ENCODE measurements at places on chromosomes 5 and 9. TPM values are rescaled to one million over a fixed set of nuclear protein-coding genes. Genes with fewer than 3 reads are reported as not detected.

DNA sequence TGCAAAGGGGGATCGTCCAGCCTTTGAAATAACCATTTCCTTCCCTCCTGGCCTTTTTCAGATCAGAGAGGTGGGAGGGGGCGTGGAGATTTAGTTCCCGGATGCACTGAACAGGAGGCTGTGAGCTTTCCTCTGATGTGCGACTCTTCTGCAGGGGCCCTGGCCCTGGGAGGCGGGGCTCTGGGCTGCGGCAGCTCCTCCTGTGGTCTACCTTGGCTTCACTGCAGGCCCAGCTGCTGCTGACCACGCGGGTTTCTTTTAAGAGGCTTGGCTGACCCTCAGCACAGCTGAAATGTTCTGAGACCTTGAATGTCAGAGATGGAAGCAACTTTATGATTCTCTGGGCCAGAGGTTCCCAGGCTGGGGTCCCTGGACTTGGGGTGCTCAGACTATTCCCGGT, 27.0 kb upstream of the COL15A1 start:
- DNase-seq, result peak; percentile 81

GRCh38 chr9:134778841-134779411, 101.7 kb upstream of the FCN2 start:
- DNase-seq, result no peak

DNA sequence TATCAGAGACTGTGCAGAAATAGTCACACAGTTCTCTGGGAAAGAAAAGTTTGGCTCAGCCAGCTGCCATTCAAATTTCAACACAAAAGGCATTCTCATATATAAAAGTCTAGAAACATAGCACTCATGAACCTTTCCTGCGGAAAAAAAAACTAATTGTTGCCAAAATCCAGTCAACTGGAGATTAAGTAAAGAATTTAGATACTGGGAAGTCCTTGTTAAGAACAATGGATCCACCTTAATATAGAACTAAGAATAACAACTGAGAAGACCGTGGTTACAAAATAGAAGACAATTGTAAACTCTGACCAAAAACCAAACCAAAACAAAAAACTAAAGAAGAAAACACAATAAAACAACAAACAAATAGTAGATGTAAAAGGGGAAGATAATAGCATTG, 238.8 kb upstream of the PCSK5 start:
- no peak for DNase-seq

DNA sequence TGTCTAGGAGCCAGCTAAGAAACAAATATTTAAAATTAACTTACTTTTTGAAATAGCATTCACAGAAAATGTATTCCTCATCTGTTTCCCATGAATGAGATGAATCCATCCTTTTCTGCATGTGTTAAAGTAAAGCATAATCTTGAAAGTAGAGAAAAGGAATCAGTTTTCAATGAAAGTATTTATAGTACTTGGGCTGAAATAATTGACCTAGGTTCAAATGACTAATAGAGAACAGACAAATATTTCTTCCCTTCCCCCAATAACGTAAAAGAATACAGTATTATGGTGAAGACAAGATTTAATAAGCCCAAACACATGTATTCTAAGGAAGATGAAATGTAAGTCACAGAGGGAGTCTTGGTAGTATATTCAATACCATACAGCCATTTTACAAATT, 403.5 kb downstream of the ZNF608 start:
- no peak for DNase-seq

GRCh38 chr5:67033880-67034651, 162.5 kb downstream of the CD180 start:
- no peak for DNase-seq

DNA sequence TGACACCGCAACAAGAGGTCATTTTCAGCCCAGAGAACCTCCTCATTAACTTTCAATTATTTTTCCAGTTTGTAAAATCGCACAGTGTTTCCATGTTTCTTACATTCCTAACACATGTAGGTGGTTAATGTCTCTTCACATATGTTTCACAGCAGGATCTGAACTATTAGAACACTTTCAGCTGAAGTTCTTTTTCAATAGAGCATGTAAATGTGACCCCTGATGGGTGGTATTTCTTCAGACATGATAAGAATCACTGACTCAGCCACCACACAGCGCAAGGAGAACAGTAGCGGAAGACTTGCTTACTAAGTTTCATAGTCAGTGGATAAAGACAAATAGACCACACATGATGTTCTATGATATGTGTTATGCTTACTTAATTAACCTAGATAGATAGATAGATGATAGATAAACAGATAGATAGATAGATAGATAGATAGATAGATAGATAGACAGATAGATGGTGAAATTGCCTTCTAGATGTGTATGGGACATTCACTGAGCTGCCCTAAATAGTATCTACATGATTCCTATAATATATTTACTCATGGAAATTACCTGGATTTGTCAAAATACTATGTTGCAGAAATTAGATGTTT, 1992.1 kb upstream of the NUDT12 start:
- DNase-seq, result no peak

GRCh38 chr9:95273369-95274022, 44.0 kb downstream of the FANCC start:
- DNase-seq, result no peak

GRCh38 chr5:38948501-38948900, 102.7 kb downstream of the OSMR start:
- DNase-seq, result no peak

DNA sequence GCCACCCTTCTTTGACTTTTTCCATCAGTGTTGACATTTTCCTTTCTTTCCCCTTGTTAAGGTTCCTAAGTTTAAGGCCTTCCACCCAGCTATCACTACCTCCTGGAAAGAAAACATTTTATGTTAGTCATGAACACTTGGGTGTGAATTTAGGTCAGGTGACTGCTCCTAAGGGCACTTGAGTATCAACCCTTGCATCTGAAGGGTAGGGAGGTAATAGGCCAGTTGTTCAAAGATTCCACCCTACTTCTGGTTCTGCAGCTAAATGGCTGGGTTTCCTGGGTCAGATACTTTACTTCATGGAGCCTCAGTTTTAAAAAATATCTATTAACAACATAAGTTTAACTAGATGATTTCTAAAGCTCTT, 49.1 kb upstream of the OSMR start:
- DNase-seq, result no peak

DNA sequence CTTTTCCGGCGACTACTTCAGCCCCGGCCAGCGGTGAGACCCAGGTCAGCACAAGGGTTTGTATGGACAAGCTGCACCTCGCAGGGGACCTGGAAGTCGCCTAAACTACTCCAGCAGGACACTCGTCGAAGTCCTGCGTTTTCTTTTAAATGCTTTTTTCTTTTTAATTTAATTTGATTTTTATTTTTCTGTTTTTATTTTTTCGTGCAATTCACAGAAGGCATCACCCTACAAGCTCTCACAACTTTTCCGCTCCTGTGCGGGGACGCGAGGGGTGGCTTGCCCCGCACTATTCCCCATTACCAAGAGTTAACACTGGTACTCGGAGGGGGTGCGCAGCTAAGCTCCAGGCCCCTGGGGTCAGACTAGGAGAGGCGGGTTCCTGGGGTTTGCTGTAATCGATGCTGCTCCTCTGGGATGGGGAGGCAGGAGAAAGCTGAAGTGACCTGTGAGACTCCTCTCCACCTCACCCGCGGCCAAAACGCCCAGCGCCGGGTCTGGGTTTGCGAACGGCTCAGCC, 1.3 kb downstream of the EDIL3 start:
- no peak for DNase-seq

NMUR2 gene
- total RNA-seq, result 0.14 TPM

UBTD2 gene
- 8.6 TPM for total RNA-seq

PTPRD gene
- total RNA-seq, result 13.3 TPM
